Ammon's horn (tissue), 1 donor: ENCODE measurements at places on chromosomes 7 and 10.

- DNase-seq, result no peak
Observed at GRCh38 chr7:47350425-47350824, 231.5 kb downstream of the TNS3 start.

DNA sequence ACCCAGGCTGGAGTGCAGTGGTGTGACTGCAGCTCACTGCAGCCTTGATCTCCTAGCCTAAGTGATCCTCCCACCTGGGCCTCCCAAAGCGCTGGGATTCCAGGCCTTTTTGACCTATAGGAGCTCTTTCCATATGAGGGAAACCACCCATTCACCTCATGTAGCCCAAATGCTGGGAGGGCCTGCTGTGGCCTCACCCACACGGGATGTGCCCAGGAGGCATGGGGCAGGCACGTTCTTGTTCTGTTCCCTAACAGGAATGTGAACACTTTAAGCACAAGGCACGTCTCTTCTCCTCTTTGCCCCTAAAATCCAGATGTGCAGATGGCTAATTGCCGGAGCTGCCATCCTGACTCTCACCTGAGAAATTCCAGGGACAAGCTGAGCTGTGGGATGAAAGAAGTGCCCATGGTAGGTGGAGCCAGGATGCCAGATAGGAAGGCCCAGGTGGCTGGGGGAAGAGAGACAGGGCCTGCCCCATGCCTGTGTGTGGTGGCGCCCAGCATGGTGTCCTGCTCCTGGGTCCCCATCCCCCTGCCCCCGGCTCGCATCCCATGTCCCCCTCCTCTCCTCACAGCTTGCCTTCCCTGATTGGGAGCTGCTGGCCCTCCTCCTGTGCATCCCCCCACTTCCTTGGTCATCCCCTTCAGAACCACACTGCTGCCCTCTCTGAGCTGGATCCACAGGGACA is 17.3 kb downstream of the CAMK2B start:
- no peak for DNase-seq

- no peak for DNase-seq
Observed at GRCh38 chr10:78568620-78569019, 500.1 kb upstream of the ZMIZ1 start.

DNA sequence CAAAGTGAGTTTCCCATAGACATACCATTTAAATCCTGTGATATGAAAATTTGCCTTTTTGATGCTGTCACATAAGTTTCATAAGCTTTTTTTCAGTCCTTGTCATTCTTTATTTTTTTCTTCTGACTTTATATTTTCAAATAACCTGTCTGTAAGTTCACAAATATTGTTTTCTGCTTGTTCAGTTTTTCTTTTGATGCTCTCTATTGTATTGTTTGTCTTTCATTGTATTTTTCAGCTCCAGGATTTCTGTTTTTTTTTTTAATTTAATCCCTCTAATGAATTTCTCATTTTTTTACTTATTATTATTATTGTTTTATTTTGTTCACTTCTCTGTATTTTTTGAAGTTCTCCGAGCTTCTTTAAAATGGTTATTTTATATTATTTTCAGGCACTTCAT is 623.4 kb downstream of the CNTNAP2 start:
- DNase-seq, result no peak

DNA sequence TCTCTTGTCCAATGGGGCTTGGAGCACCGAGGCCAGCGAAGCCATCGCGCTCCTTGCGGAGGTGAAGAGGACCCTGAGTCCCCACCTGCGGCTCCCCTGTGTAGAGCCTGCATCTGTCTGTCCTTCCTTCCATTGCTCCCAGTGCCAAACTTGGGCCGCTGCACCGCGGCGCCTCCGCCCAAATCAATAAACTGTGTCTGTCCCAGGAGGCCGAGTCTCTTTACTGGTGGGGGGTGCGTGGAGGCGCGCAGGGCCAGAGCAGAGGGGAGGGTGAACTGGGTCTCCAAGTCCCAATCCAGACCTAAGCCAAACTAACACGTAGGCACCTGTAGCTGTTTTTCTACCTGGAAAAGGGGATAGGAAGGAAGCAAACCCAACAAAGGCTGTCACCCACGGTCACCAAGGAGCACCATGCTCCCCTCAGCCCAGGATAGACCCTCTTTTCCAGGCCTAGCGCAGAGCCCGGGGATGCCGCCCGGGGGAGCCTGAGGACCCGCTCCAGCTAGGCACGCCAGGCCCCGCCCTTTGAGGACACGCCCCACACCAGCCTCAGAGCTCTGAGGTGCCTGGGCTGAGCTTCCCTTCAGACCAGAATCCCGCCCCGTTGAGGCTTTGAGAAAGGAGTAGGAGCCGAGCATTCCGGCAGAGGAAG is 1.2 kb upstream of the CHAT start:
- no peak for DNase-seq

- no peak for DNase-seq
Observed at GRCh38 chr10:17244700-17245365, 16.8 kb downstream of the VIM start.

- DNase-seq, result no peak
Observed at GRCh38 chr7:83466956-83467355, 182.0 kb downstream of the SEMA3E start.

GRCh38 chr10:45466784-45467183 is 92.8 kb downstream of the ALOX5 start:
- peak; percentile 42 for DNase-seq

DNA sequence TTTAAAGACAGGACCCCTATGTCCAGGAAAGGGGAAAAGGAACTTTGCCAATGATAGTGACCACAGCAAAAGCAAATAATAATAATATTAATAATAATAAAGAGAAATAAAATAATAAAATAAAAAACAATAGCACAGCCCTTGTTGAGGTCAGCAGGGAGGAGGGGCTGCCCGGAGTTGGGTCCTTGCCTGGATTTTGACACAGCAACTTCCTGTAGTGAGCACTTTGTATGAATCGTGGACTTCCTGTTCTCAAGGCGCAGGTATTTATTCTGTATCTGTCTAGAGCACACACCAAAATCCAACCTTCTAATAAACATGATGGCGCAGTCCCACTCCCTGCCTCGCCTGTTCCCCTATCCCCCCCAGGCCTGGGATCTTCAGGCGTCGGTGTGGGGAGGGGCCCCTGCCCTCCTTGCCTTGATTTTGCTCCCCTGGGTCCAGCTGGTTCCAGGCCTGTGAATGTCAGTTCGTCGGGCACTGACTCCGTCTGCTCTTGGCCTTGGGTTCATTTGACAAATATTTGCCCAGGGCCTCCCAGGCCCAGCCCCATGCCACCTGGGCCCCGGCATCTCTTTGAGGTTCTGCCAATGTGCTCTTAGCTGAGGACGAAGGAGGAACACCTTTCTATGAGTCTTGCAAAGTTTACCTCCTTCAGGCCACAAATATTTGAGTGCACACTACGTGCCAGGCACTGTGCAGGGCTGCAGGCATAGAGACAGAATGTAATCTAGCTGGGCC is 13.9 kb downstream of the TRIM8 start:
- DNase-seq, result no peak

GRCh38 chr7:158975526-158976467 is 119.4 kb downstream of the DYNC2I1 start:
- no peak for DNase-seq

- no peak for DNase-seq
Observed at GRCh38 chr7:69363136-69363535, 235.1 kb upstream of the AUTS2 start.

DNA sequence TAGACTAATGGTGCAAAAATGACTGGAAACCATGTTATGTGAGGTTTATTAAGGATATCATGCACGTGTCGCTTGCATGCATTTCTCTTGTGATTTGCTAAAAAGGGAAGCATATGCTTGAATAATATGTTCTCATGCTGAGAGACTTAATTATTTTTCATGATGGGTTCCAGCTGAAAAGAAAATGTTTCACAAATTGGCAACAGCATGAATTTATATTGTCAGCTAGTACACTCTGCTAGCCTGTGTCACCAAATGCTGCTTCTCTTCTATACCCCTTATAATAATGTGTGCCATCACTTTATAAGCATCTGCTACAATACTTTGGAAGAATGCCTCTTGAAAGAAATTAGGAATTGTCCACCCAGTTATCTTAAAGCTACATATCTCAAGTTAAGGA is 63.0 kb downstream of the GNAI1 start:
- DNase-seq, result no peak

- no peak for DNase-seq
Observed at GRCh38 chr10:69319841-69320316, 41.6 kb downstream of the HK1 start.

DNA sequence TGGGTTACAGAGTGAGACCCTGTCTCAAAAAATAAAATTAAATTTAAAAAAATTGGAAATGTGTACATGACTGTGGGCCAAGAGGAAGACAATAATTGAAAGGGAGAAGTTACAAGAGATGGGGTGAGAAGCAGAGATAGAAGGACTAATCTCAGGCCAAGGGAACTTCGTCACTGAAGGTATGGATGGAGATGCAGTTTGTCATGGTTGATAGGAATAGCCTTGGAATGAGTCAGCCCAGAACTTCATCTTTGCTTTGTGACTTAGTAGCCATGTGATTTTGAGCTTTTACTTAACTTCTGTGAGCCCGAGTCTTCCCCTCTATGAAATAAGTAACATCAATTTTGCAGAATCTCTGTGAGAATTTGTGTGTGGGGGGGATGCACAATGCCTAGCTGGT is 6.5 kb upstream of the PODXL start:
- DNase-seq, result no peak

- DNase-seq, result no peak
Observed at GRCh38 chr10:110110338-110110737, 97.1 kb upstream of the MXI1 start.

GRCh38 chr7:108825581-108825909 is 255.9 kb downstream of the DNAJB9 start:
- no peak for DNase-seq

- no peak for DNase-seq
Observed at GRCh38 chr7:118918556-118918955, 694.1 kb downstream of the ANKRD7 start.
